ENCODE measurements at places on chromosomes 4 and X.
A peak's percentile ranks its signal among the peaks of the same experiment; 100 is the strongest.

- no peaks in the 10 kb centered on the region for H3K4me1 ChIP-seq
- no peaks in the 10 kb centered on the region for H3K27me3 ChIP-seq
- H3K27ac ChIP-seq, result no peak overlapping the region
- H3K36me3 ChIP-seq, result no peaks in the 10 kb centered on the region
Observed at GRCh38 chr4:148975464-148975863, 533.2 kb upstream of the NR3C2 start.

- H3K36me3 ChIP-seq, result no peaks in the 10 kb centered on the region
- no peak overlapping the region for H3K27ac ChIP-seq
- no peaks in the 10 kb centered on the region for H3K4me1 ChIP-seq
- no peak overlapping the region for H3K4me3 ChIP-seq
Observed at GRCh38 chr4:41796545-41797210, 48.2 kb upstream of the PHOX2B start.

GRCh38 chr4:147286846-147287587, 193.9 kb upstream of the EDNRA start:
- no peak for DNase-seq
- no peak overlapping the region for H3K27ac ChIP-seq
- H3K4me3 ChIP-seq, result no peak overlapping the region
- H3K4me1 ChIP-seq, result no peaks in the 10 kb centered on the region

DNA sequence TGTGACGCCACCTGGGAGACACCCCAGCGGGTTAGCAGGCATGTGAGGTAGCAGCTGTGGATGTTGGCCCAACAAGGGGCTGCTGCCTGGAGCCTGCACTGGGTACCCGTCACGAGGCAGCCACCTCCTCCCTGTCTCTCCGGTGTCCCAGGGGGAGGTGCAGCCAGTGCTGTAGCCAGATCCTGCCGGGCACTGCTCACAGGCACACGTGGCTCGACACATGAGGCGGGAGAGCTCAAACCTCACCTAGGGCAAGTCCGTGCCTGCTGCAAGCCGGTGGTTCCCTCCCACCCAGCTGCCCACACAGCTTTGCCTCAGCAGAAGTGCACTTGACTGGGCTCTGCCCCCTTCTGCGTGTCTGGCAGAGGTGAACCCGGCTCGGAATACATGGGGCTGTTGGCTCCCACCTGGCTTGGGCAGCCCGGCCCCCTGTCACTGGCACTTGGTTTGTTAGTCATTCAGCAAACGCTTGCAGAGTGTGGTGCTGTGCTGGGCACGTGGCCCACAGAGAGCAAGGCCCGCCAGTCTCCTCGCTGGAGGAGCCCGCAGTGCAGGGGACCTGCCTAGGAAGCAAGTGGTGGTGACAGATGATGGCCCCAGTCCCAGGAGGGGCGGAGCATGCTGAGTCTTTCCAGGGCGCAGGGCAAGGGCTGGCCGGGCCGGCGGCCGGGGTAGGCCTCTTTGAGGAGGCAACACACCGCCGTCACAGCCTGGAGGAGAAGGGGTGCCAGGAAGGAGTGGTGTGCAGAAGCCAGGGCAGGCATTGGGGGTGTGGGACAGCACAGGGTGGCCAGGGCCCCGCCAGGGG, 10.1 kb upstream of the SH3TC1 start:
- no peaks in the 10 kb centered on the region for H3K27me3 ChIP-seq
- DNase-seq, result peak; percentile 82
- H3K27ac ChIP-seq, result peak overlapping the region; percentile 56
- no peak overlapping the region for H3K4me3 ChIP-seq
- no peaks in the 10 kb centered on the region for H3K36me3 ChIP-seq
- peaks cover 48% of the 10 kb centered on the region for H3K4me1 ChIP-seq

- no peaks in the 10 kb centered on the region for H3K27me3 ChIP-seq
- H3K36me3 ChIP-seq, result no peaks in the 10 kb centered on the region
Observed at GRCh38 chrX:2782171-2782570, 30.3 kb downstream of the XG start.

DNA sequence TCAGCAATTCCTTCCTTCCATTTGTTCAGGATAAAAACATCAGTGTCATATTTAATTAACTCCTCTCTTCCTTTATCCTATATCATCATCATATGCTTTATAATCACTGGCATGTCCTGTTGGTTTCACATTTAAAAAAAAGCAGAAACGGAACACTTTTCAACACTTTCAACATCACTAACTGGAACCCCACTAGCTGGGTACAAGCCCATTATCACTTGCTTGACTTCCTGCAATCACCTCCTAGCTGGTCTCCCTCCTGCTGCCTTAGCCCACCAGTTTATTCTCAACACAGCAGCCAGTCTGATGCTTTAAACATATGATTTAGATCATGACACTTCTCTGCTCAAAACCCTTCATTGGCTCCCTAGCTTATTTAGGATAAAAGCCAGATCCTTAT, 116.4 kb upstream of the LSM6 start:
- no peaks in the 10 kb centered on the region for H3K36me3 ChIP-seq
- H3K4me1 ChIP-seq, result no peaks in the 10 kb centered on the region
- no peak overlapping the region for H3K27ac ChIP-seq
- H3K4me3 ChIP-seq, result no peak overlapping the region

DNA sequence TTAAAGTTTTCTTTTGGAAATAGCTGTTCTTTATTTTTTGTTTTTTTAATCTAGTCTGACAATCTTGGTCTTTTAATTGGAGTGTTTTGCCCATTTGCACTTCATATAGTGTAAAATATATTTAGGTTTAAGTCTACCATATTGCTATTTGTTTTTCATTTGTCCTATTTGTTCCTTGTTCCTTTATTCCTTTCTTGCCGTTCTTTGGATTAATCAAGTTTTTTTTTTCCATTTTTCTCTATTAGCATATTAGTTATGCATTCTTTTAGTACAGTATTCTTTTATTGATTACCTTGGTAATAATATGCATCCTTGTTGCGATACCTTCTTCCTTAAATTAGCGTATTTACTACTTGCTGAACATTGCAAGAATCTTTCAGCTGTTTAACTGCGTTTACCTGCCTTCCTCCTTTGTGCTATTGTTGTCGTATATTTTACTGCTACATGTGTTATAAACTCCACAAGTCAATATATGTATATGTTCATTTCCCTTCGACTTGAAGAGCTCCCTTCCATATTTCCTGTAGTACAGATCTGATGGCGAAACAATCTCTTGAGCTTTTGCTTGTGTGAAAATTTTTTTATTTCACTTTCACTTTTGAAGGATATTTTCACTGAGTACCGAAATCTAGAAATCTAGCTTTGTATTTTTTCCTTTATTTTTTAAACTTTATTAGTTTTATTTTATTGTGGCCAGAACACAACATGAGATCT, 23.9 kb upstream of the RNF212 start:
- DNase-seq, result no peak
- H3K4me3 ChIP-seq, result peak overlapping the region; percentile 35
- H3K36me3 ChIP-seq, result no peaks in the 10 kb centered on the region

GRCh38 chrX:154436374-154436982, 476 bp upstream of the GDI1 start:
- H3K27me3 ChIP-seq, result no peaks in the 10 kb centered on the region
- peak overlapping the region; percentile 79 for H3K4me3 ChIP-seq
- peaks cover 55% of the 10 kb centered on the region for H3K36me3 ChIP-seq
- DNase-seq, result peak; percentile 53

DNA sequence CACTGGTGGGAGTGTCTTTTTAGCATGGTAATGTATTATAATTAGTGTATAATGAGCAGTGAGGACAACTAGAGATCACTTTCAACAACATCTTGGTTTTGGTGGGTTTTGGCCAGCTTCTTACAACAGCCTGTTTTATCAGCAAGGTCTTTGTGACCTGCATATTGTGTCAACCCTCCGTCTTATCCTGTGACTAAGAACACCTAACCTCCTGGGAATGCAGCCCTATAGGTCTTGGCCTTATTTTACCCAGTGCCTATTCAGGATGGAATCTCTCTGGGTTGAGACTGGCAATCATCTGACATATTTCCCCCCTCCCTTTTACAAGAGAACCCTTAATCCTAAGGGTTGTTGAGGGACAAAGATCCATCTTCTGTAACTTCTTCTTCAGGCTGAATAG, 21.9 kb upstream of the ADH4 start:
- no peaks in the 10 kb centered on the region for H3K27me3 ChIP-seq
- H3K27ac ChIP-seq, result no peak overlapping the region
- H3K4me1 ChIP-seq, result no peaks in the 10 kb centered on the region
- DNase-seq, result no peak

DNA sequence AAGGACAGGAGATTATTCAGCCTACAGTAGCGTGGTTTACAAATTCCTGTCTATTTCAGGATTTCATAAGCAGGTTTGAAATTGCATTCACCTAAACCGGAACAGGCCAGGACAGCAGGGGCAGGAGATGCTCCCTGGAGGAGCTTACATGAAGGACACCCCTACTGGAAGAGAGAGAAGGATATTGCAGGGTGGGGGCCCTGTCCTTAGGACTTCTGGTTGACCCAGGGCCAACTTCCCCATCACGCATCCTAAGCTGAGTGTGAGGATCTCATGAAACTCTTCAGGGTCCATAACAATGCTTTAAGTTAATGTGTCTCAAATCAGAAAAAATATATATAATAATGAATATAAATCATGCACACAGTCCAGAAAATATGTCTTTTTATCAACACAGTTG, 6.4 kb upstream of the DHRSX start:
- H3K27me3 ChIP-seq, result no peaks in the 10 kb centered on the region
- H3K27ac ChIP-seq, result no peak overlapping the region
- H3K36me3 ChIP-seq, result no peaks in the 10 kb centered on the region
- H3K4me3 ChIP-seq, result no peak overlapping the region

All from lower lobe of right lung (tissue), 2 donors.